NCI-H146 (cell line): ENCODE measurements at places on chromosomes 12 and 14.

DNA sequence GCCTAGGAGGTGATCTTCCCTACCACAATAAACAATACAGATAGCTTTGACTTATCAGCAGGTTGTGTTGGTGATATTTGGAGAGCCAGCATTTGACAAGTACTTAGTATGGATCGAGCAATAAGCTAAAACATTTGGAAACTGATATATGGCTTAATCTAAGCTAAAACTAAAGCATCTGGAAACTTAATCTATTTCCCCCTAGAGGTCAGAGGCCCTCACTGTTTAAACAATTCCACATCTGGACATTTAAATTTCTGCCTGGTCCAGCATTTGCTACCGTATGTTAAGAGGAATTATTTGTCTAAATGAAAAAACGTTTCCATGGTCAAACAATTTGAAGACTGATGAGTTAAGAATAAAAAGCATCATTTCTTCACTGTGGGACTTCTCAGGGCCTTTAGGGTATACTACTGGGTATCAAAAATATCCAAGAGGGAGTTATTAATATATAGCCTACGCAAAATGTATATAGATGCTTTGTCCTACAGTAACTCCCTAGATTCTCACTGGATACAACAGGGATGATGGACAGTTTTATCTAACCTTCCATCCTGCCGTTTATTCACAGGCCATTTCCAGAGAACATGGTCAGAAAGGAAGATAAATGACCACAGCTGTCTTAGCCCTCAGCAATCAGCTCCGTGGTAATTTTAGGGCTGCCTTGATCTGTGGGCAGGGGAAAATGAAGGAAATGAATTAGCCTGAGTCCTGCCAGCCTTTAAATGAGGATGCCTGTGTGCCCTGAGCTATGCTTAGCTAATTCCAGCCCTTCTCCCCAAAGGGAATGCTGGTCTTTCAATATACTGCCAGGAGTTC is 135.4 kb upstream of the NUDT4 start:
- no peak for DNase-seq

DNA sequence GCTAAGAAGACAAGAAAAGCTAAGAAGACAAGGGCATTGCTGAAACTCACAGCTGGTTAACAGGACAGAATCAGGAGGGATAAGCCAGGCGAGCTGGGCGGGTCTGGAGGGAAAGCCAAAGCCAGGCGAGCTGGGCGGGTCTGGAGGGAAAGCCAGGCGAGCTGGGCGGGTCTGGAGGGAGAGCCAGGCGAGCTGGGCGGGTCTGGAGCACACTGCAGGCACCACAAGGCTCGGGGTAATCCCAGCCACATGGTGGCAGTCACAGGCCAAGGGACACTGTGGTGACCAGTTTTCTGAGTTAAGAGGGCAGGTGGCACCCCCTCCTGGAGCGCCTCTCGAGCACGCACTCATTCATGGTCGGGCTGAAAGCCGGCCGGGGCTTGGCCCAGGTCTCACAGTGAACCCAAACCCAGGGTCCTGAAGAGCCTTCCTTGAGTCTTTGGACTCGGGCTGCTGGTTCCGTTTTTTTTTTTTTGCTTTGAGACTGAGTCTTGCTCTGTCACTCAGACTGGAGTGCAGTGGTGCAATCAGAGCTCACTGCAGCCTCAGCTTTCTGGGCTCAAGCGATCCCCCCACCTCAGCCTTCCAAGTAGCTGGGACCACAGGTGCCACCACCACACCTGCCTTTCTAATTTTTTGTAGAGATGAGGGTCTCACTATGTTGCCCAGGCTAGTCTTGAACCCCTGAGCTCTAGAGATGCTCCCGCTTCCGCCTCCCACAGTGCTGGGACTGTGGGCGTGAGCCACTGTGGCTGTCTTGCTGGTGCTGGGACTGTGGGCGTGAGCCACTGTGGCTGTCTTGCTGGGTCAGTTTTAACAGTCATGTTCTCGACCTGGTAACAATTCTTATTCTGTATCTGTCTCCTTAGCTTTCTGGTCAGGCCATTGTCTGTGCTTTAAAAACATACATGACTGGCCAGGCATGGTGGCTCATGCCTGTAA is 40.2 kb downstream of the HSP90AA1 start:
- DNase-seq, result peak; percentile 6

DNA sequence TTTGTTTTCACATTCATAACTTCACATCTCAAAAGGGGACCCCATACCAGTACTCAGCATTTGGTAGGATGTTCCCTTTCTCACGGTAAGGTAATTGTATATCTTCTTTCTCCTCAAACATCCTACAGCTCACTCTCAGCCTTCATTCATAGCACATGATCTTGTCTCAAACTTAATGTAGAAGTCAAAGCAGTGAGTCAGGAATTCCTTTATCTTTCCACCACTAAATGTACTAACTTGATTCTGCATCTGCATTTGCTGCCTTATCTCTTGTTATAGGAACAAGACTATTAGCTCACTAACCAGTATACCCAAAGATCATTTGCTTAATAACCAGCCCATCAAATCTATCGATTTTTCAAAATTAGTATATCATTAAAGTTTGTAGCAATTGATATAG is 22.9 kb downstream of the CPSF2 start:
- no peak for DNase-seq

- no peak for DNase-seq
These were observed 229.9 kb downstream of the NTF3 start for GRCh38 chr12:5661811-5662210.

GRCh38 chr12:7190268-7191055 is 976 bp downstream of the PEX5 start:
- DNase-seq, result peak; percentile 72

DNA sequence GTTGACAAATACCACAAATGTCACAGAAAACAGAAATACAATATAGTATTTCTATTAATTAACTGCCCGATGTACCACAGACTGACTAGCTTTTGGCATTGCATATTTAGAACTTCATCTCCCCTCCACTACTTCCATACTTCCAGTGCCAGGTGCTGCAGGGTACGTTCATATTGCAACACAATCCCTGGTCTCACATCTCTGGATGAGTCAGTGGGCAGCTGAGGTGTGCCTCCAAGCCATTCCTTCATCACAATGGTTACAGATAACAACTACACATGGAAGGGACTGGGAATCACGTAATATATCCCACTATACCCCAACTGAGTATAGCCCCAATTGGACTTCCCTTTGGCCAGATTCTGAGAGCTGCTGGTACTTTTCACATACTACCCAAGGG is 31.1 kb downstream of the CCDC198 start:
- no peak for DNase-seq

- DNase-seq, result no peak
These were observed 89.0 kb downstream of the RFX4 start for GRCh38 chr12:106671840-106672239.

DNA sequence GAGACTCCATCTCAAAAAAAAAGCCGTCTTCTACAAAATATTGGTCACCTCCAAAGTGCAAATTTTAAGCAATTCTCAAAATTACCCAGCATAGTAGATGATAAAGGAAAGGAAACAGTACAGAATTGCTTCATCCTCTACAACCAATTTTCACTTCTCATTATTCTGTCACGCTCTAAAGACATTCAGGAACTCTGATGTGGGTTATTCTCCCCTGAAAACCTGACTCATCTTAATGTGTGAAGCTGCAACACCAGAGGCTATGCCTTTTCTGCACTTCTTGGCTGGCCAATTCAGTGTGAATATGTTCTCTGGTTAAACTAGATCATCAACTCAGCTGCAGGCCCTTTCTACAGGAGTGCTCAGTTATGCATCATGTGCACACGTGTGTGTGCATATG is 11.0 kb downstream of the PTGER2 start:
- no peak for DNase-seq

- no peak for DNase-seq
These were observed 52.5 kb downstream of the BEGAIN start for GRCh38 chr14:100534528-100535286.

DNA sequence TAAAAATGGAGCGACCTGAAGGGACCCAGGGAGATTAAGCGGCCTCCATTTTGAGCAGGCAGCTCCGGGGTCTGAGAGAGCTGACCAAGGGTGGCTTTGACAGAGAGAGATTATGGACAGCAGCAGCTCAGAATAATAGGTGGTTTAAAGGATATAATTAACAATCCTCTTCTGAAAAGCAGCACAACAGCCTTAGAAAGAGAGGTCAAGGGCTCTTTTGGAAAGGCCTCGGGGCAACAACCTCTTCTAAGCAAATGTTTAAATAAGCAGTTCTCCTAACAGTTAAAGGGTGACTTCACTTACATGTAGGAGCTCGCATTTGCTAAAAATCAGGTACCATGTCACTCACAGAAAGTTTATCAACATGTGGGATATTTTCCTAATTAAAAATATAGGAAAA is 87.2 kb upstream of the FRMD6 start:
- peak; percentile 17 for DNase-seq

- no peak for DNase-seq
These were observed 1.7 kb downstream of the AJUBA start for GRCh38 chr14:22980672-22981089.

- DNase-seq, result no peak
These were observed 313.8 kb downstream of the CEP128 start for GRCh38 chr14:80627745-80628144.

GRCh38 chr14:55051165-55051422 is 353 bp upstream of the MAPK1IP1L start:
- DNase-seq, result no peak

DNA sequence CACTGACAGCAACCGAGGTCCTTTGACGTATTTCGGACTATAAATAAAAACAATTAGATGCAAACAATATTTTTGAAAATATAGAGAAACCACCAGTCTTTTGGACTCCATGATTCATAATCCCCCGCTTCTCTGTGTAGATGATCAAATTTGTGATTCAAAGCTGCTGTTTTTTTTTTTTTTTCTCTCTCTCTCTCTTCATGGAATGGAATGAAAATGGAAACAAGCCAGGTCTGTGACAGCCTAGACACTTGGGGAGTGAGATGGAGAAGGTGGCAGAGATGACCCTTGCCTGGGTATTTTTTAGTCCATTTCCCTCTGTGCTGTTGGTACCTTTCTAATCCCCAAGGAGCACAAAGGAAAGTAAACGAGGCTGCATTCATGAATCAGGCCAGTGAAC is 248.5 kb downstream of the GLT1D1 start:
- DNase-seq, result no peak

- DNase-seq, result no peak
These were observed 31.8 kb upstream of the COX6A1 start for GRCh38 chr12:120406069-120406468.

GRCh38 chr14:95299271-95299670 is 20.4 kb downstream of the CLMN start:
- peak; percentile 20 for DNase-seq

DNA sequence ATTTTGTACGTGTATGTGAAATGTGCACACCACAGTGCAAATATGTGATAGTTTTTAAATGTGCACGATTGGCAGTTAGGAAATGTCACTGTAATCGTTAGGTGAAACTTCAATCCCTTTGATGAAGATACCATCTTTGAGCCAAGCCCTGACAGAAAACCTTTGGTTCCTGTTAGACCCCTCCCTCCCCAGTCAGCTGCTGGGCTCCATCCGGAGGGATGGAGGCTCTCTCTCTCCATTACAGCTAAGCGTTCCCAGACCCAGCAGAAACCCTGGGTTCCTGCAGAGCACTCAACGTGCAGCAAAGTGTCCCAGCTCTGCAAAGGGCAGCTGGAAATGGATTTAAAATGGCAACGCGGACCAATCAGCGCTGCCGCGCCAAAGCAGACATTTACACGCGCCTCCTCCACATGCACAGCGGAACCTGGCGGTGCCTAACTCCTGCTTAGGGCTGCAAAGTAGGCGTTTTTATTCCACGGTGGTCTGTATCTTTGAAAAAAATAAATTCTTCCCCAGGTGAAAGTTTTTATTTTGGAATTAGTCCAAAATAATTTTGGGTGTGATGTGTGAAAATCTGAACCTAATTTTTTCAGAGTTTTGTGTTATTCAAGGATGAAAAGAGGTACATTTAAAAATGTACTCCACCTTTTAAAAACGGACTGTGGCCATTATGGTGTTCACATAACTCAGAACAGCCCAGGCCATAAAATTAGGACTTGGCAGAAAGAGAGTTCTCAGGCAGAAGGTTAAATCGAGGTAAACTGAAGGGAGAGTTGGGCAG is 1.4 kb upstream of the HMGA2 start:
- DNase-seq, result no peak

- no peak for DNase-seq
These were observed 27.9 kb upstream of the TCL1A start for GRCh38 chr14:95741781-95742180.

- no peak for DNase-seq
These were observed 6.1 kb upstream of the NUAK1 start for GRCh38 chr12:106144847-106145246.

DNA sequence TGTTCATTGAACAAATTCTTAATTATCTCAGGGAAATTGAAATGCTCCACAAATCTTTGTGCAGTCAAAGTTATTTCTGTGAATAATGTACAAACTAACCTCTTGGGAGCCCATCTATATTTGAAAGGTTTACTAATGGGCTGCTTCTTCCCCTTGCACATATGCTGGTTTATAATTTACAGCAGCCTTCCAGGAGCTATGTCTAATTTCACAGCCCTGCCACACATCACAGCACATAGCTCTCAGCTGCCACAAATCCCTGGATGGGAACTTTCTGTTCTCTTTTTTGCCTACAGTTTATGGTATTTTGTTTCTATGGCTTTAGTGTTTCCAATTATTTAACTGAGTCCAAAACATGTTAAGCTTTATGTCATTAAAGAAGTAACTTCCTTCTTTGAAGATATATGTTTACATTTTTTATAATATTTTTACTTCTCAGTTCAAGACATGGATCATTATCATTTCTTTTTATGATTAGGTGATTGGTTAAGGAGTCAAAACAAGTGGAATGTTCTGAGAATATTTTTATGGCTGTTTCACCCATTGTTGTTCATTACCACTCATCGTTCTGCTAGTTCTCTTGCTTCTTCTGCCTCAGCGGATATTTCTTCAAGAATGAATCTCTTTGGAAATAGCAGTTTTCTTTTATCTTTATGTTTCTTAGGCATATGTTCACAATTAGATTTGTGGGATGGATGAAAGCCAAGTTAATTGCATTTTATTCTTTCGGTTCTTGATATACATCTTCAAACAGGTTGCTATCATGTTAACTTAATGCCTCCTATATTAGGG is 475.6 kb upstream of the MIS18BP1 start:
- DNase-seq, result no peak

GRCh38 chr12:25835385-25835784 is 123.1 kb upstream of the RASSF8 start:
- DNase-seq, result no peak

- no peak for DNase-seq
These were observed 21.6 kb upstream of the AMN start for GRCh38 chr14:102900631-102901571.

DNA sequence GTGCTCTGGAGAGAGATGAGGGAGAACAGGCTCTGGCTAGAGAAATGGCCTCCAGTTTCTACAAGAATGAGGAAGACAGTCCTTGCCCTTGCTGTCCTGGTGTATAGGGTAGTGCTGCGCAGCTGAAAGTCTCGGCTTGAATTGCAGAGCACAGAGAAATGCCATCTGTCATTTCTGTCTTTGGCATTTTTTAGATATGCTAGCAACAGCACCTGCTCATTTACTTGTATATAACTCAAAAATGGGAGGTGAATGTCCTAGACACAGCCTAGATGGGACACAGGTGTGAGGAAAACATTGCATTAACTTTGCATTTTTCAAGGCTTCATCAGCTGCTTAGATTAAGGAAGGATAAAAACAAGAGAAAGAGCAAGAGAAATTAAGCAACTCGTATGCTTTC is 35.8 kb downstream of the GPR19 start:
- no peak for DNase-seq

- no peak for DNase-seq
These were observed 125.6 kb downstream of the SLC25A21 start for GRCh38 chr14:37046815-37047214.

GRCh38 chr12:24861766-24862540 is 86.9 kb downstream of the BCAT1 start:
- no peak for DNase-seq

- DNase-seq, result no peak
These were observed 756.5 kb upstream of the TBX3 start for GRCh38 chr12:115440438-115440837.
